Fibroblast of villous mesenchyme (primary cell): ENCODE measurements at places on chromosomes 7 and 10.
A peak's percentile ranks its signal among the peaks of the same experiment; 100 is the strongest.

GRCh38 chr10:96406091-96406490 lies 47.3 kb upstream of the OPALIN start:
- no peak for DNase-seq

- no peak for DNase-seq
Measured at GRCh38 chr10:98411166-98411565, 3.8 kb downstream of the PYROXD2 start.

DNA sequence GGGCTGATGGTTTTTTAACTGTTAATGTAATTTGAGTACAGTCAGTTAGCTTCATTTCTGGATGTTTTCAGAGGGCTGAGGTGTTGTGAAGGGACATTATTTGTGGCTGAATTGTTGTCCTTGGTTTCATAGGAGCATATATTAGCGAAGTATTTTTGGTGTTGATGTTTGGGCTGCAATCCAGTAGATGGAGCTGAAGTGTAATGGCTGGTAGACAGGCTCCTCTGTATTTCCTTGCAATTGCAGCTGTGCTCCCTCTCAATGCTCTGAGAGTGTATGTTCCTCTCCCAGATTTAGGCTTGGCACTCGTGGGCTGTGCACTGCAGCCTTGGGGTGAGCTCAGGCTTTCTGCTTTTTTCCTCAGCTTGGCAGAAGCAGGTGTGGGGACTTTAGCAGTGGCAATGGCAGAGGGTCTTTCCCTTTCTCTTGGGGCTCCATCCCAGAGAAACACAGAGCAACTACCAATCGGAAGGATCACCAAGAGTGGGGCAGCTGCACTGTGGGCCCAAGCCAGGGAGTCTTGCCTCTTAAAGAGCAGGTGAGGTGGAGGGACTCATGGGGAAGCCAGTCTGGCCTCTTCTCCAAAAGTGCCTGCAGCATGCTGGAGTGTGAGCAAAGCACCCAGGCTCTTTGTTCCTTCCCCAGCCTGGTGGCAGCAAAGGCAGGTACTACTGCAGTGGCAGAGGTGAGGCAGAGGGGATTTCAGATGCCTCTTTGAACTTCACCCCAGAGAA lies 544.4 kb downstream of the SH2D4B start:
- DNase-seq: no peak

DNA sequence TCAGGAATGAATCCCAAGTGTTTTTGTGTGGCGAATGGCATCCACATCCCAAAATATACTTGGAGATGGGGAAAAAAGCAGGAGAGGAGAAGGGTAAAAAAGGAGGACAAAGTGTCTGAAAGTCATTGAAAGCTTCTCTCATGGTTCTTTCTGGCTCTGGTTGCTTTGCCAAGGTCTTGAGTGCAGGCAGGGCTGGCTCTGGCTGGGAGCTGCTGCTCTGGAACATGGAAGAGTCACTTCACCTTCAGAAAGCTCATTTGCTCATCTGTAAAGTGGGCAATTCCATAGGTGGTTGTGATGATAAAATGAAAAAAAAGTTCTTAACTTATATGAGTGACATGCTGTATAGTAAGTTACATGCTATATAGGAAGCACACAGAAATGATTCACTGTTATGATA lies 2.9 kb upstream of the PRSS2 start:
- DNase-seq: no peak

GRCh38 chr7:139589474-139589873 lies 66.0 kb downstream of the CLEC2L start:
- peak; percentile 10 for DNase-seq

- no peak for DNase-seq
Measured at GRCh38 chr7:114356133-114356532, 58.5 kb upstream of the FOXP2 start.

DNA sequence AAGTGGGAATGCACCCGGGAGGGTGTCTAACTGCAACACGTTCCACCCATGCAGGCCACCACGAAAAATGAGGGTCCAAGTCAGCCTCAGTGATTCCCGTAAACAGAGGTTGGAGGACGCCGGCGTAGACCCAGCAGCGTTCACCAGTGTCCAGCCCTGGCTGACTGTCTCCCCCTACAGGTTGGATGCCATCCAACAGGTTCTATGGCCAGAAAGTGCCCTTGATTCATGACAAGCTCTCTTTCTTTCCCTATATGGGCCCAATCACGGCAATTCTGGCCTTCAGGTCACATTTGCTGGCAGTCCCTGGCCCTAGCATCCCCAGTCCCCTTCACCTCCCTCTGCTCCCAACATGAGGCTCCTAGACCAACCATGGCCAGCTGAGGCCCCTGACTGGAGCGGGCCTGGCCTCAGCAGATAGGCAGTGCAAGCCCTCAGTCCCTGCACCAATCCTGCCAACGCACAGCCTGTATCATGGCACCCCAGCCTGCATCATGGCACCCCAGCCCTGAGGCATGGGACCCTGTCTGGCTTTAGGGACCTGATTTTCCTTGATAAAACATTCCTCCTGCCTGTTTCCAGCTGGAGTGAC lies 227.4 kb downstream of the GRID1 start:
- no peak for DNase-seq

DNA sequence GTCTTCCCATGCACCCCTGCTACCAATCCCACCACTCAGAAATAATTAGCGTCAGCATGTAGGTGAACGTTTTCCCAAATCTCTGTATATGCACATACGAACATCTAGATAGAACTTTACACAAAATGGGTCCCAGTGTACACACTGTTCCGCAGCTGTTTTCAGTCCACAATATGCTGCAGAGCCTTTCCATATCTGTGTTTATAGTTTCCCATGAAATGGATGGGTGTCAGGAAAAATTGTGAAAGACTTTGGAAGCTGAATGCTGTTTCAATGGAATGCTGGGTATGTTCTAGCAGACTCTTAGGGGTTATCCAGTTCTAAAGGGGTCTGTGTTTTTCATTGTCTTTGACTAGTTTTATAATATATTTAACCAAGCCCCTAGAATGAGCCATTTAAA lies 13.8 kb downstream of the GRK5 start:
- DNase-seq: peak; percentile 93

- DNase-seq: no peak
Measured at GRCh38 chr7:157276091-157276561, 60.7 kb upstream of the DNAJB6 start.

GRCh38 chr10:80523773-80524172 lies 13.9 kb upstream of the SH2D4B start:
- DNase-seq: no peak

DNA sequence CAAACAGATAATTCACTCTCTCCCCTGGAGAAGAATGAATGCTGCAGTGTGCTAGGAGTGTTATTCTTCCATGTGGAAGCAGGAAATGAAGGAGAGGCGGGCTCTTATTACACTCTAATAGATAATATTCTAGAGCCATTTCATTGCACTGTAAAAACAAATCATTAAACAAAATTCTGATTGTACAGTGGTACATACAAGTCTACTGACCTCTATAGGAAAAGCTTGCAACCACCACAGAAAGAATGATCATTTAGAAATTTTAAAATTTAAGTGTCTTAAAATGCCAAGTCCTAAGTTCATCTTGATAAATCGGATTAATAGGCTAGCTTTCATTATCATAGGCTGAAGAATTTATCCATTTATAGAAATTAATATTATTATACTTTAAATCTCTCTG lies 960.3 kb upstream of the LRRN3 start:
- no peak for DNase-seq

GRCh38 chr7:139571190-139571589 lies 47.7 kb downstream of the CLEC2L start:
- no peak for DNase-seq

GRCh38 chr7:108235451-108236061 lies 105.4 kb upstream of the LAMB4 start:
- peak; percentile 34 for DNase-seq

GRCh38 chr7:157797361-157797760 lies 460.6 kb downstream of the DNAJB6 start:
- no peak for DNase-seq

DNA sequence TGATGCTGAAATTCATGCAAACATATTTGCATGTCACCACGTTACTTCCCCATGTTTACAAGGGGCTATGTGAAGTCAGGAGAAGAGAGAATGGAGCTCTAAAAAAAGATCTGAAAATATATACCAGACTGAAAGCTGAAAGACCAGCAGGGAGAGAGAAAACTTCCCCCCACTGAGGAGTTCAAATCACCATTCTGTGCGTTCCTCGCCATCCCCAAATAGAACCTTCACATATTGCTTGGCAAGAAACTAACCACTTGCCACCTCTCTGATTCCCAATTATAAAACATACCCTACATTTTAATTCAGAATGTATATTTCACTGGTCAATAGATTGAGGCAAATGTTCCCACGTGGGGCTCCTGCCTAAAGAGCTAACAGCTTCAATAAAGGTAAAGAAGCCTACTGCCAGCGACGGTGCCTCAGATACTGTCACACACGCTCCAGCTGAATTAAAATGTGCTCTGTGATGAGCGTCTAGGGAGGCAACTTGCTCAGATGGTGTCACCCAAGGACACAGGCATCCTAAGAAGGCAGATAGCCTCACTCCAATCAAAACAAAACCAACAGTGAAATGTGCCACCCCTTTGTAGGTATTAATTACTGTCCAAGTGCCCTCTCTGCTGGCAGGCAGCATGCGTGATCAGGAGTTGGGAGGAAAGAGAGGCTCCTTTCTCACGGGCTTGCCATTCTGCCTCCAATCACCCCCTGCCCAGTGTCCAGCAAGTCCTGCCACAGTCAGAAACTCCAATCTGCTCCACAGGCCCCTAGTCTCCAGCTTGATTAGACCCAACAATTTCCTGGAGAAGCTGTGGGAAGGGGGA lies 298.2 kb downstream of the GRID1 start:
- DNase-seq: no peak

DNA sequence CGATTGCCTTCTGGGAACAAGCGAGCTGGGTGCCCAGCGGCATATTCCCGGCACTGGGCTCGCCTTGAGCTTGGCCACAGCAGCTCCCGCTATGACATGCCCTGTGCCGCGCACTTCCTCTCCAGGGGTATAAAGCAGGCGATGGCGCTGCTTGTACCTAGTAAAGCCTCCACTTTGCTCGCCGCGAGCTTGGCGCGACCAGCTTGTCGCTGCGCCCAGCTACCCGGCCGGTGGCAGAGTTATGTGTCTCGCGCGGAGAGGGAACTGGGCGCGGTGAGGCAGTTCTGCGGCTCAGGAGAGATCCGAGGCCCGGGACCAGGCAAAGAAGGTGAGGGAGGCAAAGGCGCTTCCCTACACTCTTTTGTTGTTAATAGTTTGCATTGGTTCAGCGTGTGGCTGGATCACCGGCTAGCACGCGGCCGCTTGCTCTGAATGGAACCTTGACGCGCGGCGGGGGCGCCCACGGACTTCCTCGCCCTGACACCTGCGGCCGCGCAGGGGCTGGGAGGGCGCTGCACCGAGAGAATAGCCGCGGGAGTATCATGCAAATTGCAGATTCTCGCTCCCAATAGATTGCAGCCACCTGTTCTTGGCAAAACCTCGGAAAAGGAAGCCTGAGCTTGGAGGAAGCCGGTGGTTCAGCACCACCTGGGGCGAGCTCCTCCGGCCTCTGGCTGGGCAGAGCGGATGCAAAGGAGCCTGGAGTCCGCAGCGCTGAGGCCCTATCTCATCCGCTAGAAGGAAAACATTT lies 3.0 kb upstream of the BUB3 start:
- no peak for DNase-seq

DNA sequence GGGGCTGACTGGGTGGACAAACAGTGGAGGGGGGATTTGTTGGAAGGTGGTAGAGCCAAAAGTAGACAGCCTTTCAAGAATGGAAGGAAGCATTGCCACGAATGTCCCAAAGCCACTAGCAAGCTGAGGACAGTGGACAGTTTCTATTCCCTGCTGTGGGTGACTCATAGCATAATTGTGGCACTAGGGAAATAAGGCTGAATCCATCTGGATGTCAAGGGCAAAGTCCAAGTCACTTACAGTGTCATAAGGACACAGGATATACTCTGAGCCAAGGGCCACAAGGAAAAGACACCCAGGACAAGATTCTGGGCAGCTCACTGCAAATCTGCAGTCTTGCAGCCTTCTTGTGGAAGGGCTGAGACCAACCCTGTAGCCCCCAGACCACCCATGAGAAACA lies 79.7 kb downstream of the FRMPD2 start:
- DNase-seq: no peak

DNA sequence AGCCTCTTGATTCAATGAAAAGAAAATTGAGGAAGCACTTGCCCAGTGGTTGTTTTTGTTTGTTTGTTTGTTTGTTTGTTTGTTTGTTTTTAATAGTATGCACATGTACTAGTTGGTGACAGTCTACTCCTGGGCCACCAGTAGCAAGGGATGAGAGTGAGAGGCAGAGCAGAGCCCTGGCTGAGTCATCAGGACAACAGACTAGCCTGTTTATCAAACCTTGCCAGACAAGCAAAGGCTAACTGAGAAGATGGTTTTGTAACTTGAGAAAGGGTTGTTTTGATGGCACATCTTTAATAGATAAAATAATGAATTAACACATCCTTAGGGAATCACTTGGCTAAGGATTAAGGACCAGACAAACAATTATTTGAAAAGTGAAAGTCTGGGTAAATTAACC lies 78.1 kb downstream of the INHBA start:
- peak; percentile 65 for DNase-seq

DNA sequence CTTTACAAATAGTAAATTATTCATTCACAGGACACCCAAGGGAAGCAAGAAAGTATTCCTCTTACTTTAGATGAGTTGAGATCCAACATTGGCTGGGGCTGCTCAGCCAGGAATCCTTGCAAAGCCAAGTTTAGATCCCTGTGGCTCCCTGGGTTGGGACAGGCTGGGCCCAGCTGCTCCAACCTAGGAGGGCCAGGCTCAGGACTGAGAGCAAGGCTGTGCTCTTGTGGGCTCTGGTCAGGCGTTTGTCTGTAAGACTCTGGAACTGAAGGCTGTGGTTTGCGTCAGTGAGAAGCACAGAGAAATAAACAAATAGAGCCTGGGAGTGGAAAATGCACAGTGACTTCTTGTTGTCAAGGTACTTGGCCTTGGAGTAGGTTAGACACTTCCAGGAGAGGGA lies 53.2 kb upstream of the TMEM273 start:
- no peak for DNase-seq

- DNase-seq: peak; percentile 85
Measured at GRCh38 chr7:35754741-35755140, 46.1 kb upstream of the SEPTIN7 start.

DNA sequence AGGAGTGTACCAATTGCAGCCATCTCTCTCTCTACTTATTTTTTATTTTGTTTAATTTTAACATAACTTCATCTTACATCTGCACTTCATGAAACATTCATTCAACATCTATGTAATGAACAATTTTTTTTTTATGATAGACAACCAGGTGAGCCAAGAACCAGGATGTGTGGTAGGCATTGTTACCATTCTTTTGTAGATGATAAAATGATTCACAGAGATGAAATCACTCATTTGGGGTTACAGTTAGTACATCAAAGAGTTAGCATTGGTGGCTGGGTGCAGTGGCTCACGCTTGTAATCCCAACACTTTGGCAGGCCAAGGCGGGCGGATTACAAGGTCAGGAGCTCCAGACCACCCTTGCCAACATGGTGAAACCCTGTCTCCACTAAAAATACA lies 127.8 kb downstream of the HDAC9 start:
- DNase-seq: no peak

DNA sequence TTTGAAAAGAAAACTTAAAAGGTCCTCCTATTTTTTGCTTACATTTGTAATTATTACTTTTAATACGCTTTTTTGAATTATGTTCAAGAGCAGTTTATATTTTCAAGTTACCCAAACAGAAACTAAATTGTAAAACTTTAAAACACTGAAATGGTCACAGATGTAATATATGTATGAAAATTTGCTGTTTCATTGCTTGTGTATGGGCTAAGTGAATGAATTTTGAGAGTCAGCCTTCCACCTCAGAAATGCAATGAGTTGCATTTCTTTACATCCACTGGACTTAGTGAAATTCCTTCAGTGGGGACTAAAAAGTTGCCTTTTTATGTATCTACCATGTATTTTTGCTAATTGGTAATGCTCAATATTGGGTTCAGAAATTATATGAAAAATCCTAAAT lies 1.6 kb downstream of the VPS26A start:
- DNase-seq: no peak

- no peak for DNase-seq
Measured at GRCh38 chr10:12823328-12823727, 178.2 kb downstream of the CCDC3 start.
